ENCODE measurements at places on chromosomes 3 and 15.

GRCh38 chr3:46089237-46090011 lies 62.1 kb upstream of the XCR1 start:
- DNase-seq: no peak

DNA sequence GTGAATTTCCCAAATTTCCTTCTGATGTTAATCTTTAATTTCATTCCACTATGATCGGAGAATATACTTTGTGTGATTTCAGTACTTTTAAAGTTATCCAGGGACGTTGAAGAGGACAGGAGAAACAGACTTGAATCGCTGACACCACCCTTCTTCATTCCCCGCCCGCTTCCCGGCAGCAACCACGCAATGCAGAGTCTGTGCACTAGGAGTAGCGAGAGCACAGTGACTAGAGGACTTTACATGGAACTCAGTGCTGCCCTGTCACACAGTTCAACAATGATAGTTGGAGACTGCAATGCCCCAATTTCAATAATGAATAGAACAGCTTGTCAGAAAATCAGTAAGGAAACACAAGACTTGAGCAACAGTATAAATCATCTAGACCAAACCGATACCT lies 73.9 kb downstream of the RNF13 start:
- no peak for DNase-seq

- no peak for DNase-seq
These were observed 133.2 kb downstream of the LMLN start for GRCh38 chr3:198093112-198093679.

DNA sequence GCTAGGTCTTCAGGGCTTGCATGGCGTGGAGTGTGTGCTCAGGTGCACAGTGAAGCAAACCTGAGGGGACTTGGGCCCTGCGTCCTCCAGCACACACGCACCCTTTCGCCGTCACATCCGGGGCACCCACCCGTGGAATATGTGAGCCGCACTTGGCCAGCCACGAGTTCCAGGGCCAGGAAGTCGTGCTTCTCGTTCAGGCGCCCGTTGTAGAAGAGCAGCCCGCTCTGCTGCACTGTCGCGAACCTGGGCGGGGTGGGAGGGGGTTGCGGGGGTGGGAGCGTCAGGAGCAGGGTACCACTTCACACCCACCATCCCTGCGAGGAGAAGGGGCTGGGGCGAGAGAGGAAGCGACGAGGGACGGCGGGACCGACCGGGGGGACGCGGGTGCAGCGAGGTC lies 7.1 kb downstream of the CELSR3 start:
- DNase-seq: no peak

- DNase-seq: no peak
These were observed 513.0 kb downstream of the NTRK3 start for GRCh38 chr15:87743562-87743961.

DNA sequence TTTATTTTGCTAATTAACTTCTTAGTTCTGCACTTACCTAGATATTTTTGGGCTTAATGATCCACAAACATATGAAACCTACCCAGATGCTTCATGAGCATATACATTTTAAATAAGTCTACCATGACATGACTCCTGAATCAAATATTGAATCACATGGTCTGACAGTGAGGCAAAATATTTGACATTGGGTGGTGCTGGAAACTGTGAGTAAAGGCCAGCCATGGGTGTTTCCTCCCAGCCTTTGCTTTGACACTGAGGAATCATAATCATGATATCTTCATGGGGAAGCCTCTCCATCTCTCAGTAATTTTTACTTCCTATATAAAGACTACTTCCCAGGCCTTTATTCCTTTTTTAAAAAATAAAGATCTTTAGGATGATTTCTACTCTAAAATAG lies 22.8 kb upstream of the SSR3 start:
- no peak for DNase-seq

GRCh38 chr3:179100652-179101051 lies 29.0 kb upstream of the ZMAT3 start:
- DNase-seq: no peak

GRCh38 chr3:4849136-4849535 lies 130.1 kb upstream of the BHLHE40 start:
- no peak for DNase-seq

GRCh38 chr3:130991126-130991525 lies 35.5 kb downstream of the ASTE1 start:
- DNase-seq: no peak

Measured in SK-N-SH (cell line).